SJSA1 (cell line): ENCODE measurements at places on chromosomes 1 and 21.

DNA sequence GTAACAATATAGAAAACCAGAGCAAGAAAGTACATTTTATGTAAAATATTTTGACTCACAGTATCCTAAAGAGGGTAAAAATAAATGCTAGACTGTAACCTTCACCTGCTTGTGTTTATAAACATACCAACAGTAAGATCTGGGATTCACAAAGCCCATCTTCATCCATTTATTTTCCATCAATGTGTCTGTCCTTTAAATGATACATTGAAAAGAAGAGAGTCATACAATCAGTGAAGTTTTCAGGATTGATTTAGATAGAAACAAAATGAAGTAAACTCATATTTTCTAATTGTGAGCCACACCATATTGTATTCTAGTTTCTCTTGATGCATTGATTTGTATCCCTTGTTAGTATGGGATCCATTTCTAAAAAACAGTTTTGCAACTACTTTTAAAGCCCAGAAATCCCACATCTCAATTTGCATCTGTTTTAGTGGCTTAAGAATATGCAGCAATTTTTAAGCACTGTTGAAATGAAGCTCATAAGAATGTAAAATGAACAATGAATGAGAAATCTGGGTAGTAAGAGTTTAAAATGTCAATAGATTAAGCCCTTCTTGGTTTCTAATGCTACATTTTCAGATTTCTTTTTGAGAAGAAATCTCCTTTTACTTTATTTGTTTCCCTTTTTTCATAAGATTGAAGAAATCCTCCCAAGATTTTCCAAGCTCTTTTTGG is 548.1 kb upstream of the ADGRL2 start:
- no peaks in the 10 kb centered on the region for H3K27me3 ChIP-seq
- H3K36me3 ChIP-seq, result no peaks in the 10 kb centered on the region
- H3K4me3 ChIP-seq, result no peak overlapping the region
- H3K27ac ChIP-seq, result no peak overlapping the region
- no peak for DNase-seq
- no peaks in the 10 kb centered on the region for H3K4me1 ChIP-seq

DNA sequence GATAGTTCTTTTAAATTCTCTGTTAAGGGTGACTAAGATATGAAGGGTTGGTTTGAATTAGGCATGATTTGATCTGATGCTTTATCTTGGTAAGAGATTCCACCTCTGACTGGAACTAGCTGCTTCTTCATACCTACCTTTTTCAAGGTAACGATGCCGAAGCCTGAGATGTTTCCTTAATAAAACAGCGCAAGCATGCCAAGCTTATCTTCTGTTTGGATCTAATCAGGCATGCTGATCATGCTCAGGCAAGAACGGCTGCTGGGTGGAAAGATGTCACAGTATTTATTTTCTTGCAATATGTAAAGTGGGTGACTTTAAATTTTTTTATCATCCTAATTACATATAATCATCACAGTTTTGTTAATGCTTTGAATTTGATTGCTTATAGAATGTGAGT is 148.7 kb downstream of the ADGRL2 start:
- no peaks in the 10 kb centered on the region for H3K4me1 ChIP-seq
- H3K27me3 ChIP-seq, result no peaks in the 10 kb centered on the region
- no peak for DNase-seq
- no peak overlapping the region for H3K4me3 ChIP-seq

DNA sequence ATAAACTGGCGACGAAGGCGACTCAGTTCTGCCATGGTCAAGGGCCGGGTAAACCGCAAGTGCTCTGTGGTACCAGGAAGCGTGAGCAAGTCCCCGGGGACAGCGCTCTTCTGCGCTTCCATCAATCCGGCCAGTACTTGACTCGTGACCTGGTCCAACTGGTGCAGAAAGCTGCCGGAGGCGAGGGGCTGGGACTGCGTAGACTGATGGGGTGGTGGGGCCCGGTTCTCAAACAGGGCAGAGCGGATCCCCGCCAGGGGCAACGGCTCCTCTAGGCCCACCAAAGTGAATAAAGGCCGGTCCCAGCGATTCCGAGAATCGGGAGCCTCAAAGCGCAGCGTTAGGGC is 852 bp downstream of the KTI12 start:
- H3K27me3 ChIP-seq, result no peaks in the 10 kb centered on the region
- H3K4me1 ChIP-seq, result peaks cover 17% of the 10 kb centered on the region
- peak overlapping the region; percentile 79; the same call in 1 of the 2 replicates for H3K27ac ChIP-seq
- H3K36me3 ChIP-seq, result peaks cover 50% of the 10 kb centered on the region

DNA sequence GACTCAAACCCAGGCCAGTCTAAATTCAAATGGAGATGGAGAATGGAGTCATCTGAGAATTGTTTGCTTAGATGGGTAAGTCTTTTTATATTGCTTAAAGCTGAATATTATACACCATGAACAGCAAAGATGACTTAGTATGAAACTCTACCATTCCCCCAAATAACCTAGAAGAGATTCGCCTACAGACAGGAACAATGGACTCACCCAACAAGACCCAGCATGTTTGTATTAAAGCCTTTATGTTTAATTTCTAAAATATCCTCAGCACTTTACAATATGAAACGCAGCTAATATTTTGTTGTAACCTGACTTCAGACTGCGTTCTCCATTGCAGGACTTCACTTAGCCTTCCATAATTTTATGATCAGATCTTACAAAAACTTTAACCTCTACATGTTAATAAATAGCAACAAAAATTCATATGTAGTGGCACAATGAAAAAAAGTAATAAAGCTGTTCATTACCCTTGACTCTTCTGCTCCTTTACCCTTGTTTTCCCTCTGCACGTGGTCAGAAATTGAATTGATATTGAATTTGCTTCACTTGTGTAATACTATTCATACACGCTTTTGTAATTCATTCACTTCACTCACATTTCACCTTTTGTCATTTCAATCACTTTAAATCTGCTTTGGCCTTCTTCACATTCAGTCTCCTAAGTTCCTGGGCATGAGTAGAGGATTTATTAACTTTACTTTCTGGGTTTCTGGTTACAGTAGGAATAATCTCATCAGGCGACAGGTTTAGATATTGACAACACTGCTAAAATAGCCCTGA is 177.3 kb upstream of the PTBP2 start:
- no peak for DNase-seq
- H3K4me1 ChIP-seq, result no peaks in the 10 kb centered on the region
- no peaks in the 10 kb centered on the region for H3K27me3 ChIP-seq
- no peak overlapping the region for H3K4me3 ChIP-seq
- H3K27ac ChIP-seq, result no peak overlapping the region

DNA sequence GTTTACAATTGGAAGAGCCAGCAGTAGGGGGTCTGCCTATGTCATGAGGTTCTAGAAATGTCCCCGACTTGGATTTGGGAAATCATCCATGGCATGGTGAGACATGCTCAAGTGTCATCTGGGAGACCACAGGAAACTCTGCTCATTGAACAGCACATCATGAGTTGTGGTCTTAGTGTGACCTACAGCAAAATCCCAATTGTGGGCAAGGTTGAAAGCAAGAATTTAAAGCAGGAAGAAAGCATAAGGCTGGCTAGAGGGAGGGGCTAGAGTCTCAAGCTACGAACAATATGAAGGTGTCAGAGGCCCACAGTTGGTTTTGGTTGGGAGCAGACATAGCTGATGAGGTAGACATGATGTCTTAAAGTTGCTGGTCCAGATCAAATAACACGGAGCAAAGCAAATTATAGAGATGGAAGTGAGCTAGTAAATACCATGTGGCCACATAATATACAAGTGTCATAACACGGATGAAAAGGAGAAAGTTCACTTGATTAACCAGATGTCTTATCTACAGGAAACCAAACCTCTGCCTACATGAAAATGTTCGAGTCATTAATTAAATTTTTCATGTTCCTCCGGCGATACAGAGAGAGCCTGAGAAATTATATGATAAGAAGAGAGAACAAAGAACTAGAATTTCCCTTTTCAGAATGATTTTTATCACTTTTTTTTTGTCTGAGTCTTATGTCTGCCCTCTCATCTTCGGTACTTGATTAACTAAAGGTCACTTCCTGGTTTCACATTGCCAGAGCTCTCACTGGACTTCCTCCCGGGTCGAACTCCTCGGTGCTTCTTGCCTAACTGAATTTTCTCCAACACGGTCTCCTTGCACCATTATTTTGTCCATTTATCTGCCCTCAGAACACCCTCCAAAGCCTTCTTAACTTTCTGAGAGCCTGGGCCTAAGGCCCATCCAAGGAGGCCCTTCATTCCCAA is 67.5 kb upstream of the DUSP10 start:
- no peak overlapping the region for H3K4me3 ChIP-seq
- peaks cover 12% of the 10 kb centered on the region for H3K4me1 ChIP-seq
- no peak overlapping the region for H3K27ac ChIP-seq
- DNase-seq, result no peak
- no peaks in the 10 kb centered on the region for H3K27me3 ChIP-seq

GRCh38 chr1:168603501-168604110 is 27.2 kb downstream of the XCL1 start:
- no peak overlapping the region for H3K27ac ChIP-seq
- no peaks in the 10 kb centered on the region for H3K36me3 ChIP-seq
- H3K27me3 ChIP-seq, result no peaks in the 10 kb centered on the region; the same call in 1 of the 2 replicates
- peak; percentile 26 for DNase-seq
- H3K4me3 ChIP-seq, result no peak overlapping the region

GRCh38 chr1:203589595-203589994 is 37.0 kb upstream of the ATP2B4 start:
- peak overlapping the region; percentile 69 for H3K27ac ChIP-seq
- no peak for DNase-seq
- no peaks in the 10 kb centered on the region for H3K27me3 ChIP-seq
- no peaks in the 10 kb centered on the region for H3K36me3 ChIP-seq
- peaks cover 56% of the 10 kb centered on the region for H3K4me1 ChIP-seq

- H3K27ac ChIP-seq, result no peak overlapping the region
- no peaks in the 10 kb centered on the region for H3K27me3 ChIP-seq
- H3K36me3 ChIP-seq, result no peaks in the 10 kb centered on the region
- peaks cover 12% of the 10 kb centered on the region for H3K4me1 ChIP-seq
Measured at GRCh38 chr1:223147873-223148272, 4.8 kb upstream of the TLR5 start.

DNA sequence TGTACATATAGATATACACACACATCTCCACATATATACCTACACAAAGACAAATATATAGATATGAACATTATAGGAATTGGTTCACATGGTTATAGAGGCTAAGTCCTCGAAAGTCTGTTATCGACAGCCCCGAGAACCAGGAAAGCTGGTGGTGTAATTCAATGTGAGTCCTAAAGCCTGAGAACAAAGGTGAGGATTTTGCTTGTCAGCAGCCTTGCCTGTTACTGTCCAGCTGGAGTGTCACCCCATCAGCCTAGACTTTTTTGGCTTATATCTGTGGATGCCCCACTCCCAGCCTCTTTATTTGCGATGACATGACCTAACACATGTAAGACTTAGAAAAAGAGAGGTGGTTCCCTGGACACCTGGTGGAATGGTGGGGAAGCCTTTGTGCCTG is 97.0 kb downstream of the GIPC2 start:
- H3K36me3 ChIP-seq, result no peaks in the 10 kb centered on the region
- H3K4me1 ChIP-seq, result no peaks in the 10 kb centered on the region
- no peak overlapping the region; the same call in 1 of the 2 replicates for H3K4me3 ChIP-seq
- H3K27ac ChIP-seq, result no peak overlapping the region

DNA sequence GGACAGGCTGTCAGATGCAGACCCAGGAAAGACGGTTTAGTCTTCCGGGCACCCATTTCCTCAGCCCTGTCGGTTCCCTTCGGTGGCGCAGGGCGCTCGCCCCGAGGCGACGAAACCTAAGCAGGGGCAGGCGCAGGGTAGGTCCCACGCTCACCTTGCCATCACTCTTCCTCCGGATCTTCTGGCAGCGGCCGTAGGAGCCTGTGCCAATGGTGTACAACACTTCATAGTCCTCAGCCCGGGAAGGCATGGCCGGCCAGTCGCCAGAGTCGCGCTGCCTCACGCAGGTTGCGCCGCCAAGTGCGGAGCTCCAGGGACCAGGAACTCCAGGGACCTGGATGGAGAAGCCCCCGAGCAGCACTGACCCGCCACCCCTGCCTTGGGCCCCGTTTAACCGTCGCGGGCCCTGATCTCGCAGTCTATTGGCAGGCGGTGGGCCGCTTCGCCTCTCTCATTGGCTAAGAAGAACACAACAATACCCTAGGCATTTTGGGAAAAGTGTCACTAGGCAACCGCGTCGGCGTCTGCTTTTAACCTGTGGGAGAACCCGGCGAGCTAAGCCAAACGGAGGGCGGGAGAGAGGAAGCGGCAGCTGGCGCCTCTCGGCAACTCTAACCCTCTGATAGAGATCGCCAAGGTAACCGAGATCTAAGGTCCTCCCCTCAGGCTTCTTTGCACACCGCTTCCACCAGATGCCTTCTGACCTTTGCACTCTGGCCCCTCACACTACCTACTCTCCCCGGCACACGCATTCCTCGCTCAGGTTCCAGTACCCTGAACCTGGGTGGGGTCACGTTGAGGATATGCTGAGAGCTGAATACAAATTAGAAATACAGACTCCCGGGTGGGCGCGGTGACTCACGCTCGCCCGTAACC is at the start of gene NEK2:
Gene NEK2, minus strand, starts transcription at position 392 of the 876 bp plus-strand sequence. Its CDS starts 142 bp downstream, at position 250.
- no peaks in the 10 kb centered on the region for H3K27me3 ChIP-seq
- DNase-seq, result peak; percentile 83
- peaks cover 31% of the 10 kb centered on the region for H3K36me3 ChIP-seq
- peak within 1 kb of the TSS; percentile 61 for H3K4me3 ChIP-seq
- H3K27ac ChIP-seq, result peak within 1 kb of the TSS; percentile 51
- H3K4me1 ChIP-seq, result peaks cover 10% of the 10 kb centered on the region

DNA sequence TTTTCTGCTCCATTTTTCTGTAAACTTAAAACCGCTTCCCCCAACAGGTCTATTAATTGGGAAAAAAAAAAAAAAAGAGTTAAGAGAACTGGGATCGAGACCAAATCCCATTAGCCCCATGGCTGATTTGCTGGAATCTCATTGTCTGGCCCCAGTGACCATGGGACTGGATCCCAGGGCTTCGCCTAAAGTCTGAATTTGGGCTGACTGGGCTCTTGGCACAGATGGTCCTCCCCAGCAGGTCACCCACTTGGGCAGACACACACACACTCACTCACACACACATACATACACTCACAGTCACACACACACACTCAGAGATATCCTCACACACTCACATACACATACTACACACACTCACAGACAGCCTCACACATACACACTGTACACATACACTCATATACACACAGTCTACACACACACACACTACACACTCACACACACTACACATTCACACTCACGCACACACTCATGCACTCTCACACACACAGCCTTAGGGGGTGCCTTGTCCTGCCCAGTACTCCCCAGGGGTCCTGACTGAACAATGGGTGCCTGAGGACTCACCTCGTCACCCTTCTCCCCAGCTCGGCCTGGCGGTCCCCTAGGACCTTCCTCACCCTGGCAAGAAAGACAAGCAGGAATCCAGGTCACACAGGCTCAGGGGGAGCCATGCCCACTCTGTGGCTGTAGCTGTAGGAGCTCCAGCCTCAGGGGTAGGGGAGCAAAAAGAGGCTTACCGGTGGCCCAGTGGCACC is 7.5 kb downstream of the COL9A2 start:
- H3K4me3 ChIP-seq, result no peak overlapping the region
- no peak for DNase-seq
- H3K27ac ChIP-seq, result no peak overlapping the region

- no peak overlapping the region for H3K4me3 ChIP-seq
- peaks cover 84% of the 10 kb centered on the region for H3K36me3 ChIP-seq
- no peak for DNase-seq
- H3K27me3 ChIP-seq, result no peaks in the 10 kb centered on the region
Measured at GRCh38 chr21:33578959-33579542, 9.4 kb downstream of the DONSON start.

- peaks cover 11% of the 10 kb centered on the region for H3K4me1 ChIP-seq
- no peak overlapping the region for H3K27ac ChIP-seq
- H3K27me3 ChIP-seq, result peaks cover 45% of the 10 kb centered on the region
- H3K4me3 ChIP-seq, result no peak overlapping the region
- no peak for DNase-seq
Measured at GRCh38 chr1:21672478-21673276, 3.5 kb upstream of the RAP1GAP start.

GRCh38 chr1:92774407-92774806 is 10.5 kb downstream of the EVI5 start:
- no peak overlapping the region for H3K27ac ChIP-seq
- H3K27me3 ChIP-seq, result no peaks in the 10 kb centered on the region
- H3K36me3 ChIP-seq, result no peaks in the 10 kb centered on the region
- DNase-seq, result no peak
- H3K4me3 ChIP-seq, result no peak overlapping the region
